ENCODE measurements at places on chromosomes 13 and 19. TPM values are rescaled to one million over a fixed set of nuclear protein-coding genes. Genes with fewer than 3 reads are reported as not detected.

GRCh38 chr13:27273658-27274425 is 3.2 kb downstream of the RASL11A start:
- no peak overlapping the region for H3K4me3 ChIP-seq
- peaks cover 9% of the 10 kb centered on the region for H3K4me1 ChIP-seq
- peak; percentile 83 for DNase-seq
- no peaks in the 10 kb centered on the region for H3K27me3 ChIP-seq

GRCh38 chr19:45920458-45920857 is 5.9 kb upstream of the NANOS2 start:
- no peaks in the 10 kb centered on the region for H3K4me1 ChIP-seq
- no peak overlapping the region for H3K4me3 ChIP-seq
- H3K27me3 ChIP-seq = peaks cover 5% of the 10 kb centered on the region

DNA sequence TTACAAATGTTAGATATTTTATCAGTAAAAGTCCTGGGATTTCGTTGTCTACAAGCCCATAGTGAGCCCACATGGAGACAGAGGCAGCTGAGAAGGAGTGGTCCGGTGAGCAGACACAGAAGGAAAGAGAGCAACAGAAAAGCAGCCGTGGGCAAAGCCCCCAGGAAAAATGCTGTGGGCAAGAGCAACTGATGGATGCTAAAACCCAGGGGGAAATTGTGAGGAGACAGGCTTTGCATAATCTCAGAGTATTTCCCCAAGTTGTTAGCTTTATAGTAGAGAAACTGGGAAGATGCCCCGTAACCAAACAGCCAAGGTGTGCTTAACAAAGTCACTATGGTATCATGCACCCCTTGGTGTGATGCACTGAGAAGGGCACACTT is 35.1 kb downstream of the GJA3 start:
- no peak overlapping the region for H3K4me3 ChIP-seq
- H3K27me3 ChIP-seq = no peaks in the 10 kb centered on the region
- H3K4me1 ChIP-seq = peaks cover 11% of the 10 kb centered on the region
- H3K36me3 ChIP-seq = no peaks in the 10 kb centered on the region
- H3K27ac ChIP-seq = no peak overlapping the region

GRCh38 chr13:51451134-51451466 is 1.7 kb downstream of the INTS6 start:
- H3K27me3 ChIP-seq = no peaks in the 10 kb centered on the region
- peaks cover 13% of the 10 kb centered on the region for H3K4me1 ChIP-seq
- no peak for DNase-seq
- H3K36me3 ChIP-seq = peaks cover 5% of the 10 kb centered on the region
- H3K4me3 ChIP-seq = peak overlapping the region; percentile 85
- peak overlapping the region; percentile 69 for H3K27ac ChIP-seq

SIGLEC7 gene
- not detected for total RNA-seq

GATAD2A gene
- 31.7 TPM for total RNA-seq

GRCh38 chr13:105450784-105451183 is 1084.7 kb downstream of the EFNB2 start:
- H3K27ac ChIP-seq = no peak overlapping the region
- H3K36me3 ChIP-seq = no peaks in the 10 kb centered on the region
- no peak for DNase-seq
- H3K27me3 ChIP-seq = no peaks in the 10 kb centered on the region
- H3K4me3 ChIP-seq = no peak overlapping the region

DNA sequence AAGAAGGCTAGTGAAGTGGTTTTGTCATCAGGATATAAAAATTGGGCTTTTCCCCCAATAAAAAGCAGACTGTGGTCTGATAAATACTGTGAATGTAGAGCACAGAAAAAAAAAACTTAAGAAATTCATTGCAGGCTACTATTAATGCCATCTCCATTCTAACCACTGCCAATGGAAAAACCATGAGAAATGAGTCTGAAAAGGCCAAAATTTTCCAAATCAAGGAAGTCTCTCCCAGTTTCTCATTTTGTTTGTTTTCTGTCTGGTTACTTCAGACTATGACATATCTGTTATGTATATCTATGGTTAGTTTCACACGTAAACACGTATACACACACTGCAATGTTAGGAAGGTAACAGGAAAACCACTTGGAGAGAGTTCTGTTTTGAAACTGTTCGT is 193.6 kb upstream of the TSC22D1 start:
- no peaks in the 10 kb centered on the region for H3K36me3 ChIP-seq
- peak; percentile 41 for DNase-seq
- no peak overlapping the region for H3K27ac ChIP-seq
- H3K4me1 ChIP-seq = no peaks in the 10 kb centered on the region
- no peak overlapping the region for H3K4me3 ChIP-seq
